ENCODE measurements at places on chromosomes 11 and 22.

- no peak for DNase-seq
Measured at GRCh38 chr22:43232445-43232844, 45.5 kb upstream of the TTLL12 start.

GRCh38 chr11:82268627-82269026, 465.0 kb downstream of the FAM181B start:
- DNase-seq = no peak

GRCh38 chr11:33147559-33147958, 13.7 kb downstream of the CSTF3 start:
- DNase-seq = no peak

DNA sequence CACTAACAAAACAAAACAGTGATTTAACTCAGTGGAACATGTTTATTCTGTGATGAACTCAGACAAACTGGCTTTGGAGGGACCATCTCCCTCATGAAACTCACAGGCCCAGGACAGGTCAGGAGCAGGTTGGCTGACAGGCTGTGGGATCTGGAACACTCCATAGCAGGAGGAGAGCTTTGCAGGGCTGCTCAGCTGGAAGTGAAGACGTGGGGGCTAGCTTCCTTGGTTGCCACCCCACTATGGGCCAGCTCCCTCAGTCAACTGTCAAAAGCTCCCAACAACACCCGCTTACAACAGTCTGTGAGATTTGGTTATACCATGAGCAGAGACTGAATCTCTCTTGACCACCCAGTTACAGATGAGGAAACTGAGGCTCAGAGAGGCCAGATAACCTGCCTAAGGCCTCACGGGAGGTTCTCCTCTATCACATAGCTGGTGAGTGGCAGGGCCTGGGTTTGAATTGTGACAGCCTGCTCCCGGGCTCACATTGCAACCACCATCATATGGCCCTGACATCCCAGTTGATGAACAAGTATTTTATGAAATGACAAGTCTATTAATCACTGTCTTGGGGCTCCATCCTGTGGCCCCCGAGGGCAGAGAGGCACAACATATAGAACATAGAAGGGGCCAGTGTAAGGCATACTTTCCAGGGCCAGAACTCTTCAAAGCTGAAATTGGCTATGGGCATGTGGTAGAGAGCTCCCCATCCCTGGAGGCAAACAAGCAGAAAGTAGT, 473.4 kb downstream of the MN1 start:
- DNase-seq = no peak

DNA sequence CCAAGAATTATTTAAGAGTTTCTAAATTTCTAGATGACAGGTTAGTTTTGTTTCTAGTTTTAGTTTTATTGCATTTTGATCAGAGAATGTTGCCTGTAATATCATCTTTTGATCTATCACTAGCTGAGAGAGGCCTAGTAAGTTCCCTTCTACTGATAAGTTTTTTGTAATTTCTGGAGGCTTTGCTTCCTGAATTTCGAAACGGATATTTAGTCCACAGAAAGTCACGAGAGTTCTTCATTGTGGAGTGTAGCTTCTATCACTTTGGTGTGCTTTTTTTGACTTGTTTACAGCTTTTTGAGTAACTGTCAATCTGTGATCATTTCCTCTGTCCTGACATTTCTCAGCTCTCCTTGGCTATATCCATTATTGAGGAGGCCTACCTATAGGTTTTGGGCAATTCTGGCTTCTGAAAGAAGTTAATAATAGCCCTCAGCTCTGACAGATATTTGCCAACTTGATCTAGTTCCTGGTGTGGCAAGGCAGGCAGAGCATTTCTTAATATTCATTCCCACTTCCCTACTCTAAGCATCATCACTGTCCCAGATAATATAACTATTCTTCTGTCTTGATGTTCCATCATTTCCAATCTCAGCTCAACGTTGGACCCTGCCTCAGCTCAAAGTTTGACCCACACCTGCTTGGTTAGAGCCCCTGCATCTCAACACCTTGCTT, 171.3 kb downstream of the BLID start:
- DNase-seq = no peak
